ENCODE measurements at places on chromosomes 16 and 17. TPM values are rescaled to one million over a fixed set of nuclear protein-coding genes. Genes with fewer than 3 reads are reported as not detected.

- H3K27ac ChIP-seq, result no peak overlapping the region
- H3K27me3 ChIP-seq, result no peaks in the 10 kb centered on the region
- DNase-seq, result no peak
- H3K4me1 ChIP-seq, result no peaks in the 10 kb centered on the region
- H3K36me3 ChIP-seq, result no peaks in the 10 kb centered on the region
- H3K4me3 ChIP-seq, result no peak overlapping the region
Measured at GRCh38 chr17:43444223-43445008, 39.4 kb upstream of the DHX8 start.

DNA sequence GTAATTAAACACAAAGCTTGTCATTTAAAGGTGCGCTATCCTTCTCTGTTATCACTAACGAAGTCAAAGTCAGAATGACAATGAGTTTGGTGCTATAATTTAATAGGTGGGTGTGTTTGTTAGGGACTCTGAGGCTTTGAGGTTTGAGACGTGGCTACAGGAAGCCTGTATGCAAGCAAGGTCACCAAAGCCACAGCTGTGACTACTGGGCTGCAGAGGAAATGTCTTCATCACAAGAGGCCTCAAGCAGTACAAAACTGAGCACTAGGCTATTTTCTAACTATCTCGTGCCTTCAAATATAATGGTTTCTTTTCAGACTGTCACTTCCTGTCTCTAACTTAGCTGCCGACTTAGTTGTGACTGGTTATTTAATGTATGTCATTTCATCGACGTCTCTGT is 141.2 kb downstream of the AATF start:
- H3K27ac ChIP-seq, result no peak overlapping the region
- H3K27me3 ChIP-seq, result no peaks in the 10 kb centered on the region
- no peaks in the 10 kb centered on the region for H3K4me1 ChIP-seq
- H3K4me3 ChIP-seq, result no peak overlapping the region

DNA sequence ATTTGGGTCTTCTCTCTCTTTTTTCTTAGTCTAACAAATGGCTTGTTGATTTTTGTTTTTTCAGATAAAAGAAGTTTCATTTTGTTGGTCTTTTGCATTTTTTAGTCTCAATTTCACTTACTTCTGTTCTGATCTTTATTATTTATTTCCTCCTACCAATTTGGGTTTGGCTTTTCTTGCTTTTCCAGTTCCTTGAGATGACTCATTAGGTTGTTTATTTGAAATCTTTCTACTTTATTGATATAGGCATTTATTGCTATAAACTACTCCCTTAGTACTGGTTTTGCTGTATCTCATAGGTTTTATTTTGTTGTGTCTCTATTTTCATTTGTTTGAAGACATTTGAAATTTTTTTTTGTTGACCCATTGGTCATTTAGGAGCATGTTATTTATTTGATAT is 152.2 kb upstream of the MPHOSPH6 start:
- H3K4me1 ChIP-seq, result no peaks in the 10 kb centered on the region
- no peak for DNase-seq
- H3K36me3 ChIP-seq, result peaks cover 7% of the 10 kb centered on the region
- no peak overlapping the region for H3K4me3 ChIP-seq

DNA sequence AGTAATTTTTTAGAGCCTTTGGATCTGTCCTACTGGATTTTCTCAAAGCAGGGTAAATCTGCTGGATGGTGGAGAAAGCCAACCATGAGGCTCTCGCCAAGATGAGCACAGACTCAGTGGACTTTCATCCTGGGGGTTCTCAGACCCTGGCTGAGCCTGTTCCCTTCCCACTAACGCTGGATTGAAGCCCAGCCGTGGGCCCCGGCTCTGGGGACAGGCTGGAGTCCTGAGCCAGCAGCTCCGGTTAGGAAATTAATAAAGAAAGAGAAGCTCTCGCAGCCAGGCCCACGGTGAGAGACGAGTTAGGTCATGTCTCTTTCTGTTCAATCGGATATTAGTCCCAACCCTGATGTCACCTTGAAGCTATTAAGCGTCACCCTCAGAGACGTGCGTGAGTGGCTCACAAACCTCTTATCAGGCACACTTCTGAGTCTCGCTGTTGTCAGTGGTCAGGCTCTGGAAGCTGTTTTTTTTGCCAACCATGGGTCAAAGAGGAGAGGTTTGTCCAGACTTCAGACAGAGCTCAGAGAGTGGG is 27.1 kb downstream of the MEOX1 start:
- no peaks in the 10 kb centered on the region for H3K27me3 ChIP-seq
- no peaks in the 10 kb centered on the region for H3K36me3 ChIP-seq
- no peak for DNase-seq
- no peaks in the 10 kb centered on the region for H3K4me1 ChIP-seq
- H3K4me3 ChIP-seq, result no peak overlapping the region

MYLK3 gene
- total RNA-seq, result 0.90 TPM

SKAP1 gene
- total RNA-seq, result not detected

- no peak for DNase-seq
- no peak overlapping the region for H3K4me3 ChIP-seq
- H3K27ac ChIP-seq, result no peak overlapping the region
- no peaks in the 10 kb centered on the region for H3K27me3 ChIP-seq
Measured at GRCh38 chr16:79191933-79192332, 408.6 kb downstream of the MAF start.

DNA sequence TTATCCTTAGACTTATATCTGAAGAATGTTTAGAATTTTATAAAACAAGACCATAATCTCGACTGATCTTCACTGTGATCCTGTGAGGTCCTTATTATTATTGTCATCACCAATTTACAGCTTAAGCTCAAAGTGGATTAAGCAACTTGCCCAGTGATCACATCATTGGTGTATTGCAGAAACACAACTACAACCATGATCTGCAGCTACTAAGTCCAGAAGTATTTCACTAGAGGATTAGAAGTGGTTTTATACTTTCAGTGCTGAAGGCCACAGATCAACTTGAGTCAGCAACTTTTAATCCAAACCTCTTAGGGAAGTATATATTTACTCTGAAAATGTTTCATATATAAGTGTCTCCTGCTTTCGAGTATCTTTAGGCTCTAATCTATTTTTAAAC is 624.3 kb upstream of the SOX9 start:
- DNase-seq, result no peak
- H3K4me3 ChIP-seq, result no peak overlapping the region
- H3K27ac ChIP-seq, result no peak overlapping the region
- H3K27me3 ChIP-seq, result no peaks in the 10 kb centered on the region
- H3K4me1 ChIP-seq, result no peaks in the 10 kb centered on the region

DNA sequence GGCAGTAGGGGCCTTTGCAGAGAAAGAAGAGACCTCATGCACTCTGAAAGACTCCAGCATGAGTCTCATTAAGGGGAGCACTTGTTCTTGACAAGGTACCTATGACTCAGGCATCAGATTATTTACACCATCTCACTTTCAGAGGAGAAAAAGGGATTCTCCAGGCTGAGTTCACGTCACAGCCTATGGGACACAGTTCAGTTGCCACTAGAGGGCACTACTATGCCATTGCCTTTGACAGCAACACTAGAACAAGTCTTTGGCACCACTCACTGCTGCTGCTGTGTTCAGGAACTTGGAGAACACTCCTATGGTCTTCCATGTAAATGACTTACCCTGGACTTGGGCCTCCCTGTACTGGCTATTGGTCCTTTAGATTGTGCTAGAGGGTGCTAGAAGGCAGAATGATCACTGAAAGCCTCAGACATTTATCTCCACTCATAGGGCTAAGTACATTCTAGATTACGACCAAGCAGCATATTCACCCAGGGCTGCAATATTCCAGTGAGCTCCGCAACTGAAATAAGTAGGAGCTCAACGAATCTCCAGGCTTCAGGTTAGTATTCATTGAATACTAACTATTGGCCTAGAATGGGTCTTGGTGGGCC is 225.1 kb upstream of the CA10 start:
- no peaks in the 10 kb centered on the region for H3K4me1 ChIP-seq
- H3K27ac ChIP-seq, result no peak overlapping the region
- peak; percentile 89 for DNase-seq
- H3K27me3 ChIP-seq, result no peaks in the 10 kb centered on the region
- H3K4me3 ChIP-seq, result no peak overlapping the region
- H3K36me3 ChIP-seq, result no peaks in the 10 kb centered on the region

DNA sequence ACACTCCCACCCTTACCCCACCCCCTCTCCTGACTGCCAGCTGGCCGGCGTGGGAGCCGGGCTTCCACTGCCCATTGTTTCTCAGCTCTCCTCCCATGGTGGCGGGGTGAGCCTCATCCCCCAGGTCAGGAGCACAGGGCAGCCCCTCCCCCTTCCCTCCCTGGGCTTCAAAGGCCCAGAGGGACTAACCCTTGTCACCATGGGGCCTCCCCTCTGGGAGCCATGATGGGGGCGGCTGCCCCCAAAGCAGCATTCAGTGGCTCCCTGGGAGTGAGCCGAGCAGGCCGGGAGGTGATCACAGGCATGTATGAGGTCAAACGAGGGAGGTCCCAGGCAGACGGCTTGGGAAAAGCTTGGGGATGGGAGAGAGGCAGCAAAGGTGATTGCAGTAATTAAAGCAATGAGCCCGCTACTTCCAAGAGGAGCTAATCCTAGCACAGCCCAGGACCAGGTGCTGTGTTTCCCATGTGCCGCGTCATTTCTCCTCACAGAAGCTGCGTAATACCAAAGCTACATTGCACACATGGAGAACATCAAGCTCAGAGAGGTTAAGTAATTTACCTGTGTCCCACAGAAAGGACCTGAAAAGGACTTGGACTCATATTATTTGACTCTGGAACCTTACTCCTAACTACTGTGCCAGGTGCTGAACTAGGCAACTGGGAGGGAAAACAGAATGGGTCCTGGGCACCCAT is 24.5 kb downstream of the CDK5RAP3 start:
- H3K27me3 ChIP-seq, result no peaks in the 10 kb centered on the region
- H3K27ac ChIP-seq, result no peak overlapping the region
- peak overlapping the region; percentile 30 for H3K4me3 ChIP-seq
- peaks cover 7% of the 10 kb centered on the region for H3K4me1 ChIP-seq
- DNase-seq, result peak; percentile 67

- DNase-seq, result no peak
- H3K27me3 ChIP-seq, result no peaks in the 10 kb centered on the region
- no peak overlapping the region for H3K27ac ChIP-seq
Measured at GRCh38 chr16:27366687-27367460, 35.1 kb upstream of the IL21R start.

DNA sequence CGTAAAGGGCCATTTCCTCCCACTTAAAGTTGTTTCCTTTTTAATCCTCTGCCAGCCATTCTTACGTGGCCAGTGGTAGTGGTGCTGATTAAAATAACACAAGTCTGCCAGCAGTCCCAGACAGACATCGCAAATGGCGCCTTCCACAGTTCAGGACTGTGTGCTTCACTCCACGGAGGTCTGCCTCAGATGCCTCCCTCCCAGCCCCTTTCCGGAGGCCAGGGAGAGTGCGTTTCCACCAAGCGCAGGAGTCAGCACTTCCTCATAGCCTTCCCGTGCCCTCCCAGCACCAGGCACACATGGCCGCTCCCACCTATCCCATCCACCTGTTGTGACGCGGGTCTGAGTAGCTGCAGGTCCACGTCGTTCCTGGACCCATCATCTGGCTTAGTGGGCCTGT is 205.6 kb downstream of the RPTOR start:
- no peak overlapping the region for H3K4me3 ChIP-seq
- no peaks in the 10 kb centered on the region for H3K27me3 ChIP-seq
- peaks cover 8% of the 10 kb centered on the region for H3K36me3 ChIP-seq
- DNase-seq, result peak; percentile 31

- H3K4me1 ChIP-seq, result peaks cover 4% of the 10 kb centered on the region
- no peak for DNase-seq
- no peaks in the 10 kb centered on the region for H3K27me3 ChIP-seq
- no peaks in the 10 kb centered on the region for H3K36me3 ChIP-seq
Measured at GRCh38 chr16:82040296-82040695, 5.2 kb downstream of the HSD17B2 start.

KRT33A gene
- not detected for total RNA-seq

DNA sequence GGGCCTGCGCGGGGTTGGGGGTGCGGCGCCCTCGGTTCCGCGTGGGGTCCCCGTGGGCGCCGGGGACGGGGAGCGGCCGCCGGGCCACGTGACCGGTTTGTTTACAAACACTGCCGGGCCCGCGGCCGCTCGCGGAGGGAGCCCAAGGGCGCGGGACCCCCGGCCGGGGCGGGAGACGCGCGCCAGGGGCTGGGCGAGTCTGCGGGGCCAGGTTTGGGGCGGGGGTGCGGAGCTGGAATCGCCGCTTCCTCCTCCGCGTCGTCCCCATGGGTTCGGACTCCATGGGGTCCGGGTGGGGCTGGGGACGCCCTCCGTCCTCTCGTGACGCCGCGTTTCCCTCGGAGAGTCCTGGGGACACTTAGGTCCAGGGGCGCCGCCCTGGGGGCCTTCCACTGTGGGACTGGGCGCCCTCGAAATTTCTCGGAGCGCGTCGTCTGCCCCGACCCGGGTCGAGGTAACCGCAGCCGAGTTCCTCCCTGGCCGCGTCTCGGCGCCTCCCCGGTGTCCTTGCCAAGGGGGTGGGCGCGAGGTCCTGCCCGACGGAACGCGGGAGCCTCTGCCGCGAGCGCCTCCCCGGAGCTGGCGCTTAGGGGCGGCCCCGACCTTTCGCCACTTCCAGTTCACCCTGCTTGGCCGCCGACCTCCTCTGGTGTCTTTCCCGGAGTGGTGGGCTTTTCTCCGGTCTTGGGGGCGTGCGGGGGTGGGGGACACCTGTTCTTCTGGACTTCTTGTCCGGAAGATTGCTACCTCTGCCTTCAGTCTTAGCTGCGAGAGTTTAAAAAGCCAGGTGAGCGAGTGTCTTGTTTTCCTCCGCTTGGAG is 684 bp downstream of the YPEL2 start:
- H3K4me1 ChIP-seq, result peaks cover 3% of the 10 kb centered on the region
- peak overlapping the region; percentile 89 for H3K4me3 ChIP-seq
- H3K27me3 ChIP-seq, result peaks cover 8% of the 10 kb centered on the region
- DNase-seq, result no peak

TPSD1 gene
- not detected for total RNA-seq

- H3K4me1 ChIP-seq, result peaks cover 5% of the 10 kb centered on the region
- H3K27ac ChIP-seq, result no peak overlapping the region
- peaks cover 90% of the 10 kb centered on the region for H3K36me3 ChIP-seq
- no peak overlapping the region for H3K4me3 ChIP-seq
- H3K27me3 ChIP-seq, result no peaks in the 10 kb centered on the region
- no peak for DNase-seq
Measured at GRCh38 chr16:46962629-46963028, 10.8 kb downstream of the DNAJA2 start.

CDRT15 gene
- total RNA-seq, result not detected

GRCh38 chr17:48596000-48596734 is 2.6 kb upstream of the HOXB5 start:
- H3K27ac ChIP-seq, result no peak overlapping the region
- H3K4me1 ChIP-seq, result no peaks in the 10 kb centered on the region
- H3K4me3 ChIP-seq, result peak overlapping the region; percentile 60
- H3K36me3 ChIP-seq, result no peaks in the 10 kb centered on the region
- DNase-seq, result no peak

GRCh38 chr16:11104168-11105037 is 151.6 kb downstream of the SOCS1 start:
- H3K4me1 ChIP-seq, result no peaks in the 10 kb centered on the region
- no peak overlapping the region for H3K4me3 ChIP-seq
- DNase-seq, result no peak
- H3K36me3 ChIP-seq, result peaks cover under 1% of the 10 kb centered on the region
- H3K27ac ChIP-seq, result no peak overlapping the region

IRX3 gene
- total RNA-seq, result 2.4 TPM

GRCh38 chr17:42895185-42895555 is 5.4 kb upstream of the G6PC1 start:
- no peaks in the 10 kb centered on the region for H3K36me3 ChIP-seq
- no peak for DNase-seq
- no peaks in the 10 kb centered on the region for H3K4me1 ChIP-seq
- no peak overlapping the region for H3K4me3 ChIP-seq
- no peaks in the 10 kb centered on the region for H3K27me3 ChIP-seq
- H3K27ac ChIP-seq, result no peak overlapping the region

Data from H9 (cell line).